Right cardiac atrium (tissue), 5 donors: ENCODE measurements at places on chromosomes 16 and 17.

- no peak for DNase-seq
Observed at GRCh38 chr17:61168506-61168905, 231.1 kb upstream of the TBX2 start.

GRCh38 chr16:89957216-89957785 lies 8.7 kb downstream of the DEF8 start:
- DNase-seq: no peak

- peak; percentile 28 for DNase-seq
Observed at GRCh38 chr17:81494626-81495377, 17.8 kb downstream of the ACTG1 start.

DNA sequence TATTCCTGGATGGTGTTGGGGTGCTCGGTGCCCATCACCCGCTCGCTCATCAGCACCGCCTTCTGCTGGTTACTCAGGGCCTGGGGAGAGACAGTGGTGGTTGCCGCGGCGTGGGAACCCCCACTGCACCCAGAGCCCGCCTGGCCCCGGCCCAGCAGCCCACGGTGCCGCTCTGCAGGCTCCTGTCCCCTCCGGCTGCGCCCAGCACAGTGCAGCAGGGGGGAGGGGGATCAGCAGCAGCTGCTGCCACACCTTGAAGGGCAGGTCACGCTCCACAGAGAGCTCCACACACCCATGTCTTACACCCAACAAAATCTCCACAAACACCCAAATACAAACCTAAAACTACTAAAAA lies 18.8 kb downstream of the CLUH start:
- DNase-seq: no peak

DNA sequence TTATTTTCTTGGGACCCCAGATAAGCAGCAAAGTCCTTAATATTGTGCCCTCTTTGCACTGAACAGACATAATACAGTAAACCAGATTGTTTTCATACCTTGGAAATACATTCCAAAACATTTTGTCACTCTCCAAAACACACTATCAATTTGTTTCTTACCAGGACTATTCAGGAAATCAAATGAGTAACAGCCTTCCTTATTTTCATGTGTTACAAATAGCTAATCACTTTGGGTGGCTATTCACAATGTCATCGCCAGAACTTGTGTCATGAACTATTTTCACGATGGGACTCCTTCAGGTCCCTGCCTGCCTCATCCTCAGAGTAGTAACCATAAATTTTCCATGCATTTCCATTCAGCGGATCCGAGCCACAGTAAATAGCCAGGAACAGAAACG lies 104.5 kb downstream of the MAP2K6 start:
- DNase-seq: no peak

GRCh38 chr17:12659500-12659899 lies 6.2 kb upstream of the MYOCD start:
- DNase-seq: no peak

DNA sequence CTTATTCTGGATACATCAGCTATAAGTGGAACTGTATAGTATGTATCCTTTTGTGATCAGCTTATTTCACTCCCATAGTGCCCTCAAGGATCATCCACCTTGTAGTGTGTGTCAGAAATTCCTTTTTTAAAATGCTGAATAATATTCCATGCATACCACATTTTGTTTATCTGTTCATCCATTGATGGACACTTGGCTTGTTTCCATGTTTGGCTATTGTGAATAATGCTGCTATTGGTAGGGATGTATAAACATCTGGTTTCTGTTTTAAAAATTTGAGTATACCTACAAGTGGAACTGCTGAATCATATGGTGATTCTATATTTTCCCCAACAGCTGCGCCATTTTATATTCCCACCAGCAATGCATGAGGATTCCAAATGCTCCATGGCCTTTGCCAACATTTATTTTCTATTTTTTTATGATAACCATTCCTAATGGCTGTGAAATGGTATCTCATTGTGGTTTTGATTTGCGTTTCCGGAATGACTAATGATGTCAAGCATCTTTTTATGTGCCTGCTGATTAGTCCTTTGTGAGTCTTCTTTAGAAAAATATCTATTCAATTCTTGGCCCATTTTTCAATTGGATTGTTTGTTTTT lies 11.6 kb downstream of the RCVRN start:
- DNase-seq: no peak
